ENCODE measurements at places on chromosomes 16 and 17.

- DNase-seq, result peak; percentile 53
These were observed 18.8 kb downstream of the TNRC6A start for GRCh38 chr16:24748242-24748641.

DNA sequence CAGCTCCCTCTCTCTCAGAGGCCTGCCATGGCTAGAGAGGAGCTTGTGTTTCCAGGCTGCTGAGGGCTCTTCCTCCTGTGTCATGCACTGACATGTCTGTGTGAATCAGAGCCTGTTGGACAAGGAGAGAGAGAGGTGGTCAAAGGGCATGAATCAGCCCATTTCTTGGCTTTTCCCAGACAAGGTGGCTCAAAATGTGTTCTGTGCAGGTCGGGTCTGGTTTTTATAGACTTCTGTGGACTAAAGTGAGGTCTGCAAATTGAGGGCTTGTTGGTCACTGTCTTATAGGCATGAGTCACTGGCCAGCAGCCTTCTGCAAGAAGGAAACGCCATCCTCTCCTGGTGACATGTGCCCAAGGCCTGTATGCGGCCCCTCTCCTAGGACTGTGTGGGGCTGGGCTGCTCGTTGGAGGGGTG lies 97.9 kb downstream of the FOXL1 start:
- DNase-seq, result peak; percentile 57

GRCh38 chr16:19822533-19822932 lies 62.1 kb downstream of the GPRC5B start:
- no peak for DNase-seq

- DNase-seq, result no peak
These were observed 32.8 kb downstream of the TANC2 start for GRCh38 chr17:62998665-62999393.

DNA sequence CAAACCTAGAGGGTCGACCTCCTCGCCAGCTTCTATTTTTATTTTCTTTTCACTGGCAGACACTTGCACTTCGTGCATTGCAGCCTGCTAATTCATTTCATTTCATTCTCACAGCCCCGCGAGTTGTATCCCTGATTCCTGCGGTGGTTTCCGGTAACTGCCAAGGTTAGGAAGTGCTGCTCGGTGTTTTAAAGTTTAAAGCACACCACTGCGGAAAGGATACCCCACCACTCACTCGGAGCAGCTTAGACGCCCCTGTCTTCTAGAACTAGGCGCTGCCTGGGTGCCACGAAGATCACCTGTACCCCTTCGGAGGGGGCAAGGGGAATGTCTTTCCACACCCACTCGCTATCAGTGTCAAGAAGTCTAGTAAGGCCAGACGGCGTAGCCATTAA lies 509 bp downstream of the CNEP1R1 start:
- DNase-seq, result peak; percentile 14

DNA sequence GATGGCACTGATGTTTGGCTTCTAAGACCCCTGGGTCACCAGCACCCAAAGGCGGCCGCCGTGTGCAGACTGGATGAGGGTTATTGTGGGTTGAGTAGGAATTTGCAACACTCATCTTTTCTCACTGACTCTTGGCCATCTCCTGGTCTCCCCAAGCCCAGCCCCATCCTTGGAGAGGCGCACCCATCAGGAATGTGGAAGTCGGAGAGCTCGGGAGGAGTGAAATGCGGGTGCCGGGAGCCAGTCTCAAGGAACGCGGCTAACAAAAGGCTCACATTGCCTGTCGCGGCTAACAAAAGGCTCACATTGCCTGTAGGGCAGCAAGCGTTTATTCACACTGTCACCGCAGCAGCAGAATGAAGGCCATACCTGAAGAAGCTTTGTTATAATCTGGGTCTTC lies 248.6 kb downstream of the FOXL1 start:
- no peak for DNase-seq

DNA sequence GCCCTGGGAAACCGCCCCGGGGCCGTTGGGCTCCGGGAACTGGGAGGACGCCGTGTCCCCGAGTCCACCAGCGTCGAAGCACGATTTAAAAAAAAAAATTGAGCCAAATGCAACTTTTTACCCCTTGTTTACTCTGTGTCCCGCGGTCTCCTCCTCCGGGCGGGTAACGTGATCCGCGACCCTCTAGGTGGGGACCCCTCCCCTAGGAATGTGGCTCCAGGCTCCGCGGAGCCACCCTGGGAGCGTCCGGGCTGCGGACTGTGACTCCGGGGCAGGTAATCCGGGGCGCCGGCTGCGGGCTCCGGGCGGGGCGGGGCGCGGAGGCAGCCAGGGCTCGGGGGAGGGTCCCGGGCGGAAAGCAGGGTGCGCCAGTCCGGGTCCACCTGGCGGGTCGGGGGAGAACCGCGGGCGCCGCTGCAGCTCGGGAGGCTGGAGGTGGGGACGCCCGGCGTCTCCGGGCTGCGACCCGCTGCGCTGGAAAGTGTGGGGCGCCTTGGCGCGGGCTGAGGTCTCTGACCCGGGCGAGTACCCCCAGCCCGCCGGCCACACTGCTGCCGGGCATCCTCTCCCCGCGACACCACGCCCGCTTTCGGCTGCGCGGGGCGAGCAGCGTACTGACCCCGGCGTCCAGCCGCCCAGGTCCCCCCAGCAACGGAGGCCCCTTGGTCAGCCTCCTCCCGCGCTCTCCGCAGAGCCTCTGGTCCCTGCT lies 852 bp upstream of the HELZ start:
- DNase-seq, result peak; percentile 66

- no peak for DNase-seq
These were observed 13.3 kb downstream of the SEC14L1 start for GRCh38 chr17:77153999-77154586.

DNA sequence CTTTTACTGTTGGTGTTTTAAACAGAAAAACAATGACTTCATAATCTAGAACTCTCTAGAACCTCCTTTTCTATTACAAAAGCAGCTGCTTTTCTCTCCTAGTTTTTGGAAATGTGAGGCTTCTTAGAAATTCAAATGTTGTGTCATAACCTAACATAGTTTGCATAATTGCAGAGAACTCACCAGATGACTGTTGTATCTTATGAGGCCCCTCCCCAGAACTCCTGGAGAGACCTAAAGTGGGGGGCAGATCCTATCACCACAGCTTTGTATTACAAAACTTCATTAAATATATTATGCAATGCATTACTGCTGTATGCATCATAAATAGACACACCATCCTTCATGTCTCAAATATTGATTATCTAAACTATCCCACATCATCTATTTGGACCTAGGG lies 538.7 kb upstream of the HSBP1 start:
- DNase-seq, result no peak

- DNase-seq, result no peak
These were observed 46.1 kb upstream of the DNAJA2 start for GRCh38 chr16:47019568-47019967.

DNA sequence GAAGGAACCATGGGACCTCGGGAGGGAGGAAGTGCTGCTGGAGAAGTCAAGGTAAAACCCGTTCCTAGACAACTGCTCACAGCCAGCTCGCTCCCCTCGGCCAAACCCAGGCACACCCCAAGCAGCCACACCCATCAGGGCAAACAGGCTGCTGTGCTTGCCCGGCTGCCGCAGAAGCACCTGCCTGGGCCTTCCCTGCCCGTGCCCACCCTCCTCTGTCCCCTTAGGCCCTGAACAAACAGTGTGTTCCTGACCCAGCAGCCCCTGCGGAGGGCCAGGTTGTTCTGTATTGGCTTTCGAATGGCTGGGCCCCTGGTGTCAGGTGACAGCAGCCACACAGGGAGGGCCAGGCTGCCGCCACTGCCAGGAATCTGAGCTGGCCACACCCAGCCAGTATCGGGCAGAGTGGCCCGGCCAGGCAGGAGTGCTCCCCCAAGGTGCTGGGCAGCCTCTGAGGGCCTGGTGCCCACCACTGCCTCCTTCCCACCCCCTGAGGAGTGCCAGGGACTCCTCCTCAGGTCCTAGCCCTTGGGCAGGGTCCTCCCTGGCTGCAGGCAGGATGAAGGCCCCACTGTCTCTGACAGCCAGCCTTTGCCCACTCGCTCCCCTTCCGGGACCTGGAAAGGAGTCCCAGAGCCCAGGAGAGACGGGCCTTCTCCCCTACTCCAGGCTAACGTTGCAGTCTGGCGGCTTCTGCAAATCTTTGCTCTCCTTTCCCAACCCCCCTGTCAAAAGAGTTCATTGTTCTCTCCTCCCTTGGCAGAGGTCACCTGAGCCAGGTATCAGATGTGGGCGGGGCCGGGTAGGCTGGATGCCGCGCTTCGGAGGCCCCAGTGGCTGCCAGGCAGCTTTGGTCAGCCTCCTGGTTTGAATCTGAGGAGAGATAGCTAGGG lies 24.0 kb downstream of the LLGL2 start:
- no peak for DNase-seq

GRCh38 chr17:6699997-6700947 lies 12.9 kb downstream of the SLC13A5 start:
- DNase-seq, result no peak

- DNase-seq, result no peak
These were observed 20.5 kb upstream of the SDR42E2 start for GRCh38 chr16:22141767-22142166.

DNA sequence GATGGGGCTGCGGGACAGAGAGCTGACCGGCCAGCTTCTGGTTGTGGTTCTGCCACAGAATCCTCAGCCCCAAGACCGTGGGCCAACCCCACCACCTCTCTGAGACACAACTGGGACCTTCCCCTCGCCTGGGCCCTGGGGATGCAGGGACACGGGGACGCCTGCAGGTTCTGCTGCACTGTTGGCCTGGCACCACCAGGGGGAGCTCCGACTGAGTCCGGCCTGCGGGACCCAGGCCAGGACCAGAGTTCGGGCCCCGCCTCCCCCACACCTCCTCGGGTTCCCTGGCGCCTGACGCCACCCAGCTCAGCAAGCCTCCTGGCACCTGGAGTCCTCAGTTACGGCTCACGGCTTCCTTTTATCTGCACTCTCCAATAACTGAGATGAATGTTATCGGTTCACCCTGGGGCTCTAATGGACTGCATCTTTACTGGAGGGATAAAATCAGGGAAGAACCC lies 27.3 kb downstream of the TBC1D16 start:
- DNase-seq, result peak; percentile 93

- no peak for DNase-seq
These were observed 127.6 kb downstream of the IRX3 start for GRCh38 chr16:54158986-54159385.

DNA sequence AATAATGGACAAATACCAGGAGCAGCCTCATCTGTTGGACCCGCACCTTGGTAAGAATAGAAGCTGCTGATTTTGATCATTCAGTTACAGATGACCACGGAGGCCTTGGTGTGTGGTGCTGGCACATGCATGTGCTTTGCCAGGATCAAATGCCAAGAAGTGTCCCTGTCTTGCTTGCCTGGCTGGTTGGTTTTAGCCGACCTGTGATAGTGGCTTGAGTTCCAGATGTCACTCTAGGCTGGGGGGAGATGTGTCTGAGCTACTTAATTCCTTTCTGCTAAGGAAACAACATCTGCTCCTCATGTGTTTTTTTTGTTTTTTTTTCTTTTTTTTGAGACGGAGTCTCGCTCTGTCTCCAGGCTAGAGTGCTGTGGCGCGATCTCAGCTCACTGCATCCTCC lies 4.3 kb downstream of the TBCD start:
- DNase-seq, result no peak

DNA sequence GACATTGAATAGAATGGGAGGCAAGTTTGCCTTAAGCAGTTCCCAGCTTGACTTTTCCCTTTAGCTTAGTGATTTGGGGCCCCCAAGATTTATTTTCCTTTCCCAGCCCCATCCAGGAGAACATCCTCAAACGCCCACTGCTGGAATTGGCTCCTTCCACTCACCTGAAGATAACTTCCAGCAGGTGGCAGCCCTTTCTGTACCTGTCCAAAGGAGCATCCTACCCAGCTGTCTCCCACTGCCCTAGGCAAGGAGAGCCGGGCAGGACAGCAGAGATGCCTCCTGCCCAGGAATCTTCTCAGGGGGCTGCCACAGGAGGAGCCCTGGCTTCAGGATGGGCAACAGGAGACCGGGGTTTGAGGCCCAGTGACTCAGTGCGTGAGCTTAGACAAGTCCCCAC lies 6.4 kb downstream of the CACNG5 start:
- no peak for DNase-seq

- DNase-seq, result peak; percentile 94
These were observed 58.4 kb downstream of the TOM1L2 start for GRCh38 chr17:17913695-17914332.

GRCh38 chr17:61581611-61582349 lies 9.2 kb downstream of the NACA2 start:
- DNase-seq, result no peak

- no peak for DNase-seq
These were observed 40.1 kb downstream of the LITAF start for GRCh38 chr16:11546608-11547061.

- no peak for DNase-seq
These were observed 4.8 kb downstream of the MRC2 start for GRCh38 chr17:62631936-62632924.

DNA sequence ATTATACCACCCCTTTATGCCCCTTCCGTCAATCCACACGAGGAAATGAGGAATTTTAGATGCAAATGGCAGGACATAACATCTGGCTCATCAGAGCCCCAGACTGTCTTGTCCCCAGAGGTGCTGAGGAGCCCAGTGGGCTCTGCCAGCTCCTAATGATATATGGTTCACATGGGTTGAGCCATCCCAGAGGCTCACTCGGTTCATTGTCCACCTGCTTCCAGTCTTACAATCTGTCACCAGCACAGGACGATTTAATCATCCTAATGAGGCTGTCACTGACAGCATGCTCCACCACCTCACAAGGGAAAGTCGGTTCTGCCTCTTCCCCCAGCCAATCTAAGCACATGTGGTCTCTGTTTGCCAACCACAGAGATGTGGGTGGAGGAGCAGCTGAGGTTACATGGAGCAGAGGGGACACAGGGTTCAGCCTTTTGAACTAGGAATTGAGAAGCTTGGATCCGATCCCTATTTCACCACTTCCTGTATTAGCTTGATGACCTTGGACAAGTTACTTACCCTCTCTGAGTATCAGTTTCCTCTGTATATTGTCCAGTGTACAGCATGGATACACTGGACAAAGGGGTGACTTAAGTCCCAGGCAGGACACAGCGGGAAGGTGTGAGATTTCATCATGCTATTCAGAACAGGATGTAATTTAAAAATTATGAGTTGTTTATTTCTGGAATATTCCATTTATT lies 27.0 kb upstream of the DHX8 start:
- DNase-seq, result peak; percentile 44

- no peak for DNase-seq
These were observed 27.9 kb upstream of the HSBP1 start for GRCh38 chr16:83779886-83780285.

DNA sequence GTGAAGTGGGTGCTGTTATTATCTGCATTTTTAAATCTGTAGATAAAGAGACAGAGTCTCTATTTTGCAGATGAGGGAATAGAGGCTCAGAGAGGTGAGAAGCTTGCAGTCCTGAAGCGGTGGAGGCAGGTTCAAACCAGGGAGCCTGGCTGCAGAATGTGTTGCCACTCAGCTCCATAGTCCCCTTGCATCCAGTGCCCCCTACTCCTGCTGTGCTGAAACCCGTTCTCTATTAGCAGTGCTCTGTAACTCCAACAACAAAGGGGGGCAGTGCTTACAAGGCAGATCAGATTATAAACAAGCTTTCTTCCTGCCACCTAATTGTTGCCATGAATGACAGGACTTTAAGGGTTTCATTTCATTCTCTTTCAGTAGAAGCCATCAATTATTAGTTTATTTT lies 118.1 kb upstream of the CACNG3 start:
- DNase-seq, result no peak

Measured in urothelium cell line (cell line).